ENCODE measurements at places on chromosomes 3 and 15. TPM values are rescaled to one million over a fixed set of nuclear protein-coding genes. Genes with fewer than 3 reads are reported as not detected.

The CACNA2D2 gene
- not detected for total RNA-seq

DNA sequence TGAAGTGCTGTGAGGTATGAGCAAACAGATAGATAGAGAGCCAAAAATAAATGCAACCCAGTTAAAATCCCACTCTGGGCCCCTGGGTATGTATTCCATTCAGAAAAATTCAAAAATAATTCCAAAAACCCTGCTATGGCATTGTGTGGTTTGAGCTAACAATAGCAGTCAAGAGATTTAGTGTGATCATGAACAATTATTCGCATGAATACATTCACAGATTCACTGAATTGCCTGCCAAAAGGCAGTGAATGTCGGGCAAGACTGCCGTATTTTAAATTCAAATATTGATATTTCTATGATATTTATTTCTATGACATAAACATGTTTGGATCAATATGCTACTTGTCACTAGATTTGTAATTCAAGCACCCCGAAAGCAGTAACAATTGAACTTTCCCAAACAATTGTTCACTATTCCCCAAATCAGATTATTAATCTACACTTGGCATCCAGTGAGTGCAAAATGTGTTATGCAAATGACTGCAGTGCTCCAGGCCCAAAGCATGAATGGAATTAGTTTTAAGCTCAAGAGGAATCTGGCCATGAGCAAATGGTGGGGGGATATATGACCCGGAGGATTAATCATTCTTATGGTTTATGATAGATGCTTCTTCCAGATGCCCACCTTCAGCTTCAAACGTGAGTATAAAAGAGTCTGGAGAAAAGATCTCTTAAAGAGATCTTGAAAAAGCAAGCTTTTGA is 417.0 kb upstream of the MEIS2 start:
- no peak for DNase-seq

DNA sequence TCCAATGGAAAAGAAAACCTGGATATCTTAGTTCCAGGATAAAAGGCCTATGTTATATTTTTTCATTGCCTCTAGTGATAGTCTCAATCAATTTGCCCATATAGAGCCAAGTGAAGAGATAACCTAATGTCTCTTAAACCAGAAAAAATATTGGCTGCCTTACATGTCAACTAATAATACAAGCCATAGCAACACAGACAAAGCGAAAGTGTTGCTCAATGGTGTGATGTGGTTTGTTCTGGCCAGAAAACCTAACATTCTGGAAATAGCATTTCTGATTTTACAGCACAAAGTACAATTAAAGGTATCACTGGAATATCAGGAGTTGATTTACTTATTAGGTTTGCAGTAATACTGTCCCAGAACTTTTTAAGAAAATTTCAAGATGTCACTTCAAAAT is 101.5 kb downstream of the ATP8B4 start:
- DNase-seq, result no peak

The SLC22A13 gene
- total RNA-seq, result not detected

DNA sequence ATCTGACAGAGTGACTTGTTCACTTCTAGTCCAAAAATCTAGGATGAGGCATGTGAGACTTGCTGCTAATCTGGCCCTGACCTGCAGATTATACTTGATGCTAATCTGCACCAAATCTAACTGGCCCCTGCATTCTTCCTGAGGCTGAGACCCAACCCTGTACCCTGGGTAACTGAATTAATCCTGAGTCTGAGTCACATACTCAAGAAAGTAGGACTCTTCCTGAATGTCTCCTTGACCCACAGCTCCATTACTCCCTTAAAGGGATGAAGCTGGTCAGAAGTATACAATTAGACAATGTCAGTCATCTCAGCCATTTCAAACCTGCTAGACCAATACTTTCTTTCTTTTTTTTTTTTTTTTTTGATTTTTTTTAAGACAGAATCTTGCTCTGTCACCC is 25.5 kb downstream of the PTPN9 start:
- no peak for DNase-seq

Measured in M059J (cell line).